ENCODE measurements at places on chromosomes 7 and 10.
A peak's percentile ranks its signal among the peaks of the same experiment; 100 is the strongest.

DNA sequence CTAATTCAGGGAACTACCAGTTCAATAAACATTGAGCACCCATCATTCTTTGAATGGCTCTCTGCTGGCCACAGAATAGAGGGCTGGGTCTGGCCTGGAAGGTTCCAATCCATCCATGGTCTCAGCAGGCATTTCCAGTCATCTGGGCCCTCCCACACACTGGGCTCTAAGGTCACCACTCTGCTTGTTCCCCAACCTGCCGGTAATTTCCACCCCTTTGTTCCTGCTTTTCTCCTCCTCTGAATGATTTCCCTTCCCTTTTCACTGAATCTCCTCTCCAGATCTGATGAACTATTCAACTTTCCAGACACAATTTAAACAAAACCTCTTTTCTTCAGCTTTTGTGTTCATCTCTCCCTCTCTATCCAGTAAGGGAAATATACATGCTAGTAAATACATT is 2.6 kb downstream of the BZW2 start:
- no peak for DNase-seq

- DNase-seq = no peak
Measured at GRCh38 chr7:17915168-17915567, 25.1 kb downstream of the SNX13 start.

DNA sequence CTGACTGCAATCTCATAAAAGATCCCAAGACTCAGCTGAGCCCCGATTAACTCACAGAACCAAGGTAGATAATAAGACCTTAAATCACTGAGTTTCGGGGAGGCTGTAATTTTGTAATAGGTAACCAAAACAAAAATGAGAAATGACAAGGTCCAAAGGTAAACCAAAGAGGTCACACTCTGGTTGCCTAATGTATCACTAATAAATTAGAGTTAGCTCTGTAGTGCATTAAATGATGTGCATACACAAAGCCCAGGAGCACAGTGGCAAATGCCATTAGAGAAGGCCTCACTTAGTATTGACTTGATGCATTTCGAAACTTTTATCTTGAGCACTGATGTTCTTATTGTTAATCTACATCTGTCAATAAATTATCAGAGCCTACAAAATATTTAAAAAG is 237.7 kb upstream of the CCDC6 start:
- no peak for DNase-seq

DNA sequence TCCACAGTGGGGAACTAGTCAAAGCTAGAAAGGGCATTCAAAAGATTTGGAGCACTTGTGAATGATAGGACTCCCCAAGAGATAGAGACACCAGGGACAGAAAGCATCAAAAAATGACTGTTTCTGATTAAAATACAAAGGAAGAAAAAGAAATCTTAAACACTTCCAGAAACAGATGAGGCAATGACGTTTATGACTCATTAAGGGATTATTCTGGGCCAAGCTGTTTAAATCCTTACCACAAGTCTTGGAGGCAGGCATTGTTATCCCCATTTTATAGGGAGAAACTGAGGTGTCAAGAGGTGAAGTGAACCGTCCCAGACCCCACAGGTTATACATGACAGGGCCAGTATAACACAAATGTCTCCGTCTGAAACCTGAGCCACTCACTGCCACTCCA is 68.3 kb upstream of the AMPH start:
- no peak for DNase-seq

GRCh38 chr10:70562036-70562755 is 40.3 kb downstream of the PRF1 start:
- no peak for DNase-seq

DNA sequence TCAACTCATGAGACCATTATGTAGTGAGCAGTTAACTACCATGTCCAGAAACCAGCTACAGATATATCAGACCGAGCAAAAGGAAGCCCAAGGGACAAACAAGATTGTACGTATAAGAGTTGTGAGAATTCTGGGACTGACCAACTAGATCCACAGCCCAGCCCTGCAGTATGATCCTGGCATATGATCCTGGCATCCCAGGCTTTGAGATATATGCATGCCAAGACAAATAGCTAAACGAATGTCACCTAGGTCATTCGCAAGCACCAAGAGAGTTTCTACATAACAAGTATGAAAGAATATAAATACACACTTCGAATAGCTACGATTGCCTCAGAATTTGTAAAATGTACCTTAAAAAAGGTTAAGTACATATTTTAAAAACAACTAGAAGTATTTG is 56.4 kb upstream of the PMPCB start:
- no peak for DNase-seq

- DNase-seq = no peak
Measured at GRCh38 chr7:26995666-26996065, 100.1 kb downstream of the HOXA1 start.

- DNase-seq = no peak
Measured at GRCh38 chr7:50644586-50644985, 79.4 kb upstream of the DDC start.

GRCh38 chr7:16356301-16356958 is 64.9 kb downstream of the CRPPA start:
- DNase-seq = no peak

DNA sequence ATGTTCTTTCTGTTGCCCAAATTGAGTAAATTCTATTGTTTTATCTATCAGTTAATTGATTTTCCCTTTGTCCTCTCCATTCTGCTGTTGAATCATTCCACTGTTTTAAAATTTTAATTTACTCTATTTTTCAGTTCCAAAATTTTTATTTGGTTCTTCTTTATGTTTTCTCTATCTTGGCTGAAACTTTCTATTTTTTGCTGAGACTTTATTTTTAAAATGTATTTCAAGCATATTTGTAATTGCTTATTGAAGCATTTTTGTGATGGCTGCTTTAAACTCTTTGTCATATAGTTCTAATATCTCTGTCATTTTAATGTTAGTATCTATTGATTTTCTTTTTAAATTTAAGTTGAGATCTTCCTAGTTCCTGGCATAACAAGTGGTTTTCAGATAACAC is 60.5 kb downstream of the OR13A1 start:
- DNase-seq = no peak

DNA sequence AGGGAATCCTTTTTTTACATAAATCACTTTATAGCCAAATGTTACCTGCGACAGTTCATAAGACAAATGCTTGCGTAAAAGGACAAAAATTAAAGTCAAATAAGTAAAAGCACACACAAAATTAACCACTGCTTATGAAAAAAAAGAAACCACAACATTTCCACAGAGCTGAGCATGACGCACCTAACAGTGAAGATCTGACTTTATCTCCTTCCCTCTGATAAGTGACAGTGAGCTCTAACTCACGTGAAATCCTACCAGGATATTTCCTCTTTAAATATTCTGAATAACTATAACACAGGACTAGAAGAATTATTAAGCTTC is 225.5 kb downstream of the SFMBT2 start:
- no peak for DNase-seq

DNA sequence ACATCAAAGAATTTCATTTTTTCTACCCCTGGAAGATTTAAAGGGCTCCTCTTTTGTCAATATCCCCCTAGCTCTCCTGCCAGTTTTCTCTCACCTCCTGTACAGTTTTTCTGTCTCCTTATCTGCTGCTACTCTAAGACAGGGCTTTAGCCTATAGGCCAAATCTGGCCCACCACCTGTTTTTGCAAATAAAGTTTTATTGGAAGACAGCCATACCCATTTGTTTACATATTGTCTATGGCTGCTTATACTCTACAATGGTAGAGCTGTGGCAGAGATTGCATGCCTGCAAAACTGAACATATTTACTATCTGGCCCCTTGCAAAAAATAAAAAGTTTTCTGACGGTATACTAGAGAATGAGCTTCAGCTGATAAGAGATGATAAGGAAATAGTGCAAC is 37.4 kb upstream of the GARS1 start:
- DNase-seq = no peak

DNA sequence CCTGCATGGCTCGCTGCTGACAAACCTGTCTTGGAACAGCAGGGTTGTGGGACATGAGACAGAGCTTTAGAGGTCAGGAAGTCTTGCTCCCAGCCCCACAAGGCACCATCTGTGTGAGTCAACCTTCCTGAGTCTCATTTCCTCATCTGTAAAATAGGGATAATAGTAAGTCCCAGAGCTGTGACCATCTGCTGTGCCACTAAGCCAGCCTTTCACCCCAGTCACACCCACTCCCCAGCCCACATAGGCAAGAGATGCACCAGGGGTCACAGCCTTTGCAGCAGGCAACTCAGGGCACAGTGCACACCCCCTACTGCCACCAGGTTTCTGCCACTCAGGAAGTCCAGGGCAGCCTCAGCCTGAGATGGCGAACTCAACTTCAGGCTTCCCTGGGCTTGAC is 29.4 kb upstream of the CDH23 start:
- DNase-seq = no peak

DNA sequence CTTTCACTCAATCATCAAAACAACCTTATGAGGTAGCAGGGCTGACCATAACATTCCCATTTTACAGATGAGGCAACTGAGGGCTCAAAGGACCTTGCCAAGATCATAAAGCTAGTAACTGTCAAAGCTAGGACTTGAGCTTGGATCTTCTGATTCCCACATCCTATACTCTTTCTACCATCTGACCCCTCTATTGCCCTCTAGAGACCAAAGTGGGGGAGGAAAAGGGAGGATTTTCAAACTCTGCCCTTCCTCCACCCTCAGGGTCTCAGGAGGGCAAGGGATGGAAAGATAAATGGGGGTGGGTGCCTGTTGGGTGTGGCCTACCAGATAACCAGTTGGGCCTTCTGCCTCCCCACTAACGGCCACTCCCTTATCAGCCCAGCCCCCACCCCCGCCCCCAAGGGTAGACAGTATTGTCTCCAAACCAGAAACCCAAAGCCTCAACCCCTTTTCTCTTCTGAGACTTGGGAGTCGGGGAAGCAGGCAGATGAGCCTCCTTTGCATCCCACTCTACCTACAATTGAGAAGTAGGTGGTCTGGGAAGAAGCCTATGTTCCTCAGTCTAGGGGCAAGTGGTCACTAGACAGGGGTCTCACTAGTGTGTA is 7.9 kb downstream of the LDB1 start:
- DNase-seq = no peak

- no peak for DNase-seq
Measured at GRCh38 chr7:2785071-2785500, 59.0 kb downstream of the GNA12 start.

GRCh38 chr7:86558680-86559501 is 84.8 kb upstream of the GRM3 start:
- peak; percentile 69 for DNase-seq

GRCh38 chr10:61452151-61452651 is 980 bp downstream of the TMEM26 start:
- no peak for DNase-seq

GRCh38 chr7:1794888-1795542 is 124.9 kb downstream of the ELFN1 start:
- no peak for DNase-seq
